ENCODE measurements at places on chromosomes 1 and 21. TPM values are rescaled to one million over a fixed set of nuclear protein-coding genes. Genes with fewer than 3 reads are reported as not detected.

DNA sequence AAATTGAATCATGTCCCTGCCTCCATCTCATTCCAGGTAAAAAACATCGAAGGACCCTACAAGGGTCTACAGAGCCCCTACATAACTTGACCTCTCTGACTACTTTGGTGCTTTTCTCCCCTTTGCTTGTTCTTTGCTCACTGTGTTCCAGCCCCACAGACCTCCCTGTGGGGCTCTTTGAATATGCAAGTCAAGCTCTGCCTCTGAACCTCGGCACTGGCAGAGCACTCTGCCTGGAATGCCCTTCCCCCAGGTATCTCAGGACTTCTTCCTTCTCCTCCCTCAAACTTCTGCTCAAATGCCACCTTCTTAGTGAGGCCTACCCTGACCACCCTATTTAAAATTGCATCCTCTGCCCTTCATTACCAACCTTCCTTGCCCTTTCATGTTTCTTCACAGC, 87.8 kb upstream of the CD34 start:
- peaks cover 4% of the 10 kb centered on the region for H3K27me3 ChIP-seq
- no peak for DNase-seq
- H3K27ac ChIP-seq, result no peak overlapping the region
- no peak overlapping the region for H3K4me3 ChIP-seq
- H3K36me3 ChIP-seq, result no peaks in the 10 kb centered on the region
- no peaks in the 10 kb centered on the region for H3K4me1 ChIP-seq

- H3K27ac ChIP-seq, result no peak overlapping the region
- no peak overlapping the region for H3K4me3 ChIP-seq
- no peaks in the 10 kb centered on the region for H3K36me3 ChIP-seq
These were observed 23.7 kb downstream of the IRF2BP2 start for GRCh38 chr1:234586304-234586703.

DNA sequence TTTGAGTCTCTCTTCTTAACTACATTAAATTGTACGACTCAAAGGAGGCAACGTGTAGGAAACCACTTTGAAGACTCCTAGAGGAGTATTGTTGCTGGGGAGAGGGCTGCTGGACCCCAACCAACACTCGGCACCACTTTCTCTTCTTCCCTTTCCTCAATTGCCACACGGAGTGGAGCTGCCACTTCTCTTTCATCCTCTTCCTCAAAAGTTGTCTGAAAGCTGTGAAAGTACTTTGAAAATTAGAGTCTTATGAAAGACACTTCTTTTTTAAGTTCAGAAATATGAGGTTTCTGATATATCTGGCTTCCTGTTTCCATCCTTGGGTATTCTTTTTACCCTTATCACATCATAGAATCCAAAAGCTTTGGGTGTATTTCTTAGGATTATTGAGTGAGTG, 59.5 kb downstream of the MRPS6 start:
- peak overlapping the region; percentile 94 for H3K27ac ChIP-seq
- DNase-seq, result no peak
- no peaks in the 10 kb centered on the region for H3K27me3 ChIP-seq

- H3K4me1 ChIP-seq, result no peaks in the 10 kb centered on the region
- H3K36me3 ChIP-seq, result no peaks in the 10 kb centered on the region
- no peak overlapping the region for H3K4me3 ChIP-seq
- no peak overlapping the region for H3K27ac ChIP-seq
- peaks cover 7% of the 10 kb centered on the region for H3K27me3 ChIP-seq
These were observed 63.6 kb downstream of the KAZN start for GRCh38 chr1:14662116-14662515.

DNA sequence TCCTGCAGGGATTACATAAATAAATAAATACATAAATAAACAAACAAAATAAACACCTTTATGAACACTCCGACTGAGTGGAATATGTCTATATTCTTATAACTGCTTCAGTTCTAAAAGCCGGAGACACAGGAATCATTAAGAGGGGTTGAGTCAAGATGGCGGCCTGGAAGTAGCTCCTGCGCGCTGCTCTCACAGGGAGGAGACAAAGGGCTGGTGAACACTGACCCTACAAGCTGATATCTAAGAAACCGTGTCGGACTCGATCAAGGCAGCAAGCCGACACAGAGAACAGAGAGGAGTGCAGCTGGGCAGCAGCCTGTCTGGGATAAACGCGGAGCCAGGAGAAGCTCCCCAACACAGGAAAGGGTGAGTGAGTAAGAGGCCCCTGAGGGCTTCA, 1098.6 kb upstream of the NCAM2 start:
- H3K36me3 ChIP-seq, result no peaks in the 10 kb centered on the region
- no peak for DNase-seq
- no peaks in the 10 kb centered on the region for H3K4me1 ChIP-seq
- H3K27ac ChIP-seq, result no peak overlapping the region

The APOBEC4 gene
- total RNA-seq, result not detected
